ENCODE measurements at places on chromosomes 3 and 15.

GRCh38 chr15:70559265-70560239 is 203.8 kb downstream of the UACA start:
- peak; percentile 45 for DNase-seq

DNA sequence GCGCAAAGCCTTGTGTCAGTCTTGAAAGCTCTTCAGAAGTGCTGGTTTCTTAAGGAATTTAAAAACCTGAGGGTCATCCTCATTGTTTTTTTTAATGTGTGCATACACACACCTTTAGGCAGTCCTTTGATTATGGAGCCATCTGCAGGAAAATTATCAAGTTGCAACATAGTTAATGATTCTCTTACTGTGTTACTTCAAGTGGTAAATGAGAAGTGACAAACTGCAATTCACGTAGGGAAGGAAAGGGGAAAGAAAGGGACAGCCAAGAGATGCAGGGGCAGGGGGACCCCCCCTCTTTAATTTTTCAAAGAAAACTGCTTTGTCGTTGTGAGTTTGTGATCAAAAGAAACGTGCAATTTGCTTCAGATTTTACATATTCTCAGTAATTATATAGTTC is 162.4 kb upstream of the CGNL1 start:
- DNase-seq = no peak

DNA sequence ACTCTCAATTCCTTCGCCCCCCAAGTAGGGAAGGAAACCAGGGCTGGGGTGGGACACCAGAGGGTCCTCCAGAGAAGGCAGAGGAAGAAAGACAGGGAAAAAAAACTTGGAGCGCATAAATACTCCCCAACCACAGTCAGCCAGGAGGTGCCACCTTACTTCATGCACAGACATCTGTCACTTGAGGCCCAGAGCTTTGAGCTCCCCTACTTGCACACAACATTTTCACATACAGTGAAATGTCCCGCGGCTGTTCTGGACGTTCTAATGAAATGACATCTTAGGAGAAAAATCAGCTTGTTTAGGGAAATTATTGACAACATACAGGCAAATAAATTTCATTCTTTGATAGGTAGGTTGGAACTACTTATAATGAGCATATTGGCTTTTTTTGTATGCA is 113.0 kb downstream of the LIPC start:
- no peak for DNase-seq

DNA sequence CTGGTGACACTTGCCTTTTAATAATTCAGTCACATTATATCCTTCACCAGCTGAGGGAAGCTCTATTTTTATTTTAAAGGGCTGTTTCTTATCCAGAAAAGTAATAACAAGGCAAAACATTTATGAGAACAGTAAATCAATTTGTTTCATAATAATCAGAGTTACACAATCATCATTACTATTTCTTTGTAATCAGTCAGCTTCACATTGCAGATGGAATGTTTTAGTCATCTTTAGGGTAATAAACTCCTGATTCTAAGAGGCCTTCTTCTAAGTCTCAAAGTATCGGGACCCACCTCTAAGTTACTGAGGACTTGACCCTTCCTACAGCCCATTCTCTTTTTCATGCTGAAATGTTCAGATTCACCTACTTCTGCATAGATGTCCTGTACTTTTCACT is 298.3 kb upstream of the TGFBR2 start:
- DNase-seq = no peak

DNA sequence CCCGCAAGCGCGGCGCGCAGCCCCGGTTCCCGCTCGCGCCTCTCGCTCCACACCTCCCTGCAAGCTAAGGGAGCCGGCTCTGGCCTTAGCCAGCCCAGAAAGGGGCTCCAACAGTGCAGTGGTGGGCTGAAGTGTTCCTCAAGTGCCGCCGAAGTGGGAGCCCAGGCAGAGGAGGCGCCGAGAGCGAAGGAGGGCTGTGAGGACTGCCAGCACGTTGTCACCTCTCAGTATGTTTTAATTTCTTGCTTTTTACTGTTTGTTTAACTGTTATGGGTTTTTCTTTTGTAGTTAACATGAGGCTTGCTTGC is 1525.7 kb downstream of the SI start:
- DNase-seq = no peak

GRCh38 chr3:73069187-73069586 is 7.7 kb downstream of the EBLN2 start:
- no peak for DNase-seq

- DNase-seq = peak; percentile 75
Measured at GRCh38 chr15:26891448-26892181, 24.8 kb downstream of the GABRA5 start.

GRCh38 chr3:39631136-39631535 is 163.7 kb downstream of the MOBP start:
- DNase-seq = no peak

GRCh38 chr3:159996959-159997358 is 8.3 kb downstream of the IL12A start:
- no peak for DNase-seq

DNA sequence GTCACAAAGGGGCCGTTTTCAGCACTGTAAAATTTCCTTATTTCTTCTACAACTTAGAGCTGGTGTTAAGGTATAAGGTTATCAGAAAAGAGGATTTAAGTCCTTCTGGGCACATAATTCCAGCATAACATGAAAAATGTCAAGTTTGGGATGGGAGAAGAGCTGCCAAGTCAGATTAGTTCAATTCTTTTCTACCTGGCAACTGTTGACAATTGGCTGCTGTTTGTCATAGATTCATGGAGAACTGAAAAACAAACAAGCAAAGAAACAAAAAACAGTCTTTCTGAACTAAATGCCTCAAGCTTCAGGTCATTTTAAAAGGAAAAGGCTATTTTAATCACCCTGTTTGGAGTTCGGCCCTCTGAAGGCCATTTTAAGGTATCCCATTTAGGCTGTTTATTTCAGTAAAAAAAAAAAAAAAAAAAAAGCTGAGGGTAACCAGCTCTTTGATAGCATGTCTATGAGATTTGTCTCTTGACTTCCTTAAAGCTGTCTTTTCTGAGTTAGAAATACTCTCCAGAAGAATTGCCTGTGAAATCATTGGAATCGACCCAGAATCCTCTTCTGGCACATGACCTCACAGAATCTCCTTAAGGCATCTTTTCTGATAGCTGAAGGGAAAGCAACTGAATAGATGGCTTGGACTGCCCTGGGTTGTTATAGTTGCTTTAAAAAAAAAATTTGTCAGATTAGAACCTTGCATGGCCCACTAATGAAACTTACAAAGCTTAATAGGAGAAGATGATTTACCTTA is 173.3 kb downstream of the SEMA6D start:
- DNase-seq = no peak

- no peak for DNase-seq
Measured at GRCh38 chr3:101941318-101942040, 92.2 kb downstream of the NFKBIZ start.

All from AG08396 (cell line).